ENCODE measurements at places on chromosomes 3 and 15. TPM values are rescaled to one million over a fixed set of nuclear protein-coding genes. Genes with fewer than 3 reads are reported as not detected.

GRCh38 chr3:165544432-165544831 is 292.8 kb downstream of the BCHE start:
- no peaks in the 10 kb centered on the region for H3K36me3 ChIP-seq
- no peaks in the 10 kb centered on the region for H3K27me3 ChIP-seq
- DNase-seq = peak; percentile 2
- H3K27ac ChIP-seq = no peak overlapping the region
- no peaks in the 10 kb centered on the region for H3K4me1 ChIP-seq
- H3K4me3 ChIP-seq = no peak overlapping the region

DNA sequence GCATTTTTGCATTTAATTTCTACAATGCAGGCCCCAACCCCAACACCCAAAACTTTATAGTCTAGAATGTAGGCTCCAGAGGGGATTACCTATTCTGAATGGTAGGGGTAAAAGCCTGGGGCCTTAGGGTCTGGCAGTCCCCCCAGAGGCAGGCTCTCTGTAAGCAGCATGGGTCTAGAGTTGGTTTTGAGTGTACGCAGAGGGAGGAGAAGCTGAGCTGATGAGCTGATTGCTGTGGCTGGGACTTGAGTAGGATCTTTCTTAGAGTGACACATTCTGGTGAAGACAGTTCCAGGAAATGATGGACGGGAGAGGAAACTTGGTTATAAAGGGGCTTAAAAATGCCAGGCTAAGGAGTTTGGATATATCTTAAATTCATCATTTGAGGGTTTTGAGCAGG is 2.1 kb downstream of the LPP start:
- no peak for DNase-seq
- no peak overlapping the region for H3K4me3 ChIP-seq
- no peak overlapping the region for H3K27ac ChIP-seq

Gene SGO1
- 48.2 TPM for total RNA-seq

Gene ECE2
- 0.15 TPM for total RNA-seq

DNA sequence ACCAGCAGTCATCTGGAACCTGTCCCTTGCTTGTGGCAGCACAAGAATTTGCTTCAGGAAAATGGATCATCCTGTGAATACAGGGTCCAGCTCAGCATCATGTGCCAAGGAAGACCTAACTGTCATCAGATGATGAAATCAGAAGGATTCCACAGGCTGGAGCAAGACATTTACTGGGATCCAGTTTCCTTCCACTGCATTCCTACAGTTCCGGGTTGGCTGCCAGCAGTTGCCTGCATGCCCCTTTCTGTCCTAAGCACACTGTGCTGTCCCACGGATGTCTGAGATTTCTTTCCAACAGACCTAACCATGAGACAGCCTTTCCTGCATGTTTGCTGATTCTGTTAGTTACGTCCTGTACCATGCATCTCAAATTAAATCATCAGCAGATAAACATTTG is 140.7 kb downstream of the IMPG2 start:
- no peaks in the 10 kb centered on the region for H3K27me3 ChIP-seq
- no peaks in the 10 kb centered on the region for H3K4me1 ChIP-seq
- no peak overlapping the region for H3K4me3 ChIP-seq
- H3K36me3 ChIP-seq = no peaks in the 10 kb centered on the region
- H3K27ac ChIP-seq = no peak overlapping the region

- H3K4me3 ChIP-seq = no peak overlapping the region
- peaks cover 25% of the 10 kb centered on the region for H3K4me1 ChIP-seq
- H3K27me3 ChIP-seq = no peaks in the 10 kb centered on the region
- no peaks in the 10 kb centered on the region for H3K36me3 ChIP-seq
Measured at GRCh38 chr3:64992530-64993285, 304.9 kb upstream of the ADAMTS9 start.

DNA sequence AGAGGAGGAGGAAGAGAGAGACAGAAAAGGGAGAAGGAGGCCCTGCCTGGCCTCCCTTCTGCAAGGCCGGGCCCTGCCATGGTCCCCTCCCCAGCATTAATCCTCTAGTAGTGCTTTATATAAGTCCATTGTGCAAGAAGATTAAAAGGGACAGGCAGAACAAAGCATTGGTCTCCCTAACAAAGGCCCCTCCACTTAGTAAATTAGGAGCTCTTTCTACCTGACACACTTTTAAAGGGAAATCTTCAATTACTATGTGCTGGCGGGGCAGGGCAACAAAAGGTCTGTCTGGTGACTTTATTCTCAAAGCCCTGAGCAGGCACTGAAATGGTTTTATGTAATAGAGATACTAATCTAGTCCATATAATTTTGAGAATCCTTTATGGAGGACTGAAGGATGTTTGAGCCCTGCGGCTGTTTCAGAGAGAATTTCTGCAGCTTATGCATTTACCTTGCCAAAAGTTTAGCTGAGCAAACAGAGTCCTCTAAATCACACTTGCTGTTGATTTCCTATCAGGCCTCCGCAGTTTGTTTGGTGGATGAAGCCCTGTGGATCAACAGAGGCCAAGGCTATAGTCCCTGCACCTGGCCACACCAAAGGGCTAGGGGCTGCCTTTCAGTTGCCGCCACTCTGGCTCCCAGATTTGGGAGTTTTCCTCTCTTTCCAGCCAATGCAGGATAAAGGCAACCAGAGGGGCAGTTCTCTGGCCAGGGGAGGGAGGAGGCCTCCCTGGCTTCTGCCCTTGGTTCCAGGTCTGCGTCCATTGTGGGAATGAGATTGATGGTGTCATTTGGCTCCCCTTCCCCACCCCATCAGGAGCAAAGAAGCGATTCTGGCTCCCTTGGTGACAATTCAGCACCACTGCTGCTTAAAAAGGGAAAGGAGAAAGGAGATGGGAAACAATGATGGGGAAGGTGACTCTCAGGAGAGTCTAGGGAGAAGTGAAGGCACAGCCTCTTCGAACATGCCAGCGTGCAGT is 148.0 kb downstream of the MEGF11 start:
- H3K36me3 ChIP-seq = no peaks in the 10 kb centered on the region
- H3K4me3 ChIP-seq = peak overlapping the region; percentile 19
- H3K27ac ChIP-seq = no peak overlapping the region
- peak; percentile 87 for DNase-seq
- H3K4me1 ChIP-seq = peaks cover 65% of the 10 kb centered on the region
- H3K27me3 ChIP-seq = peaks cover 18% of the 10 kb centered on the region

Gene VGLL3
- total RNA-seq = 1.8 TPM

- peaks cover 12% of the 10 kb centered on the region for H3K27me3 ChIP-seq
- no peak overlapping the region for H3K4me3 ChIP-seq
- H3K4me1 ChIP-seq = peaks cover 13% of the 10 kb centered on the region
- no peak for DNase-seq
- H3K36me3 ChIP-seq = no peaks in the 10 kb centered on the region
- no peak overlapping the region for H3K27ac ChIP-seq
Measured at GRCh38 chr3:186254676-186255650, 107.1 kb downstream of the DGKG start.

DNA sequence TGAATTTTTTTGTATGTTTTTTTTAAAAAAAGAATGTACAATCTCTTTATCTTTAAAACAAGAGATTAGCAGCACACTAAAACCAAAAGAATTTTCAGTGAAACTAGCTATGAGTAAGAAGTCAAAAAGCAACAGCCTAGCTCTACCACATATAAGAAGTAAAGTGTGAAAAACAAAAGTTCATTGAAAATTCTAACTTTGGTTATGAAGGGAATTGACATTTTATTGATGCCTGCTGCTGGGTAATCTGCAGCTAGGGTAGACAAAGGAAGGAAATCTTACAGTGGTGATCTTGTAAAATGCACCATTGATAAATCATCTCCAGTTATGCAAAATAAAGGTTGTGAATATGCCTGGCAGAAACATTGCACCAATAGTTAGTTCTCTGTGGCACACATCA is 37.8 kb upstream of the FOXB1 start:
- H3K36me3 ChIP-seq = no peaks in the 10 kb centered on the region
- no peak for DNase-seq
- H3K4me1 ChIP-seq = no peaks in the 10 kb centered on the region
- no peak overlapping the region for H3K4me3 ChIP-seq
- no peak overlapping the region for H3K27ac ChIP-seq
- no peaks in the 10 kb centered on the region for H3K27me3 ChIP-seq

Gene SLC9A9
- 0.22 TPM for total RNA-seq

Gene P2RY13
- not detected for total RNA-seq

Gene DAPK2
- total RNA-seq = 9.7 TPM

Gene SERPINI2
- total RNA-seq = not detected

Gene RTP4
- not detected for total RNA-seq

Gene RABL3
- 25.0 TPM for total RNA-seq

GRCh38 chr3:149145974-149146373 is 16.5 kb downstream of the HPS3 start:
- no peak for DNase-seq
- H3K27ac ChIP-seq = no peak overlapping the region
- H3K4me1 ChIP-seq = no peaks in the 10 kb centered on the region
- no peaks in the 10 kb centered on the region for H3K27me3 ChIP-seq

- no peak overlapping the region for H3K4me3 ChIP-seq
- H3K27me3 ChIP-seq = no peaks in the 10 kb centered on the region
- DNase-seq = no peak
- no peaks in the 10 kb centered on the region for H3K36me3 ChIP-seq
- H3K4me1 ChIP-seq = peaks cover 40% of the 10 kb centered on the region
- H3K27ac ChIP-seq = no peak overlapping the region
Measured at GRCh38 chr15:78392430-78392829, 45.6 kb upstream of the IREB2 start.

DNA sequence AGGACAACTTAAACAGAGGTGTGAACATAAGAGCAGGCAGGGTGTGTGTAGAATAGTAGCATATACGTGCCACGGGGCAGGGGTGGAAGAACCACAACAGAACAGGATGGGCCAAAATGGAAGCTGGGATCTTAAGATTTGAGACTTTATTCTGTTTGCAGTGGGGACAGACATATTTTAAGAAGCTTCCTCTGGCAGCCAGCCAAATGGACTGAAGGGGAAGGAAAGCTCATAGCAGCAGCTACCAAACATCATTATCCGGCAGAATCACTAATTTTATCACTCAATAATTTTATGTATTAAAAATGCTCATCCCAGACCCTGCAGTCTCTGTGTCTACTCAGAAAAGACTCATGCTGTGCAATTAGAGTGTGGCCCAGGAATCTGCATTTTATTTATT is 130.9 kb upstream of the CTDSPL start:
- no peaks in the 10 kb centered on the region for H3K36me3 ChIP-seq
- H3K27ac ChIP-seq = no peak overlapping the region
- no peak overlapping the region for H3K4me3 ChIP-seq
- H3K4me1 ChIP-seq = peaks cover 3% of the 10 kb centered on the region
- no peaks in the 10 kb centered on the region for H3K27me3 ChIP-seq

Gene CHCHD6
- 35.7 TPM for total RNA-seq

DNA sequence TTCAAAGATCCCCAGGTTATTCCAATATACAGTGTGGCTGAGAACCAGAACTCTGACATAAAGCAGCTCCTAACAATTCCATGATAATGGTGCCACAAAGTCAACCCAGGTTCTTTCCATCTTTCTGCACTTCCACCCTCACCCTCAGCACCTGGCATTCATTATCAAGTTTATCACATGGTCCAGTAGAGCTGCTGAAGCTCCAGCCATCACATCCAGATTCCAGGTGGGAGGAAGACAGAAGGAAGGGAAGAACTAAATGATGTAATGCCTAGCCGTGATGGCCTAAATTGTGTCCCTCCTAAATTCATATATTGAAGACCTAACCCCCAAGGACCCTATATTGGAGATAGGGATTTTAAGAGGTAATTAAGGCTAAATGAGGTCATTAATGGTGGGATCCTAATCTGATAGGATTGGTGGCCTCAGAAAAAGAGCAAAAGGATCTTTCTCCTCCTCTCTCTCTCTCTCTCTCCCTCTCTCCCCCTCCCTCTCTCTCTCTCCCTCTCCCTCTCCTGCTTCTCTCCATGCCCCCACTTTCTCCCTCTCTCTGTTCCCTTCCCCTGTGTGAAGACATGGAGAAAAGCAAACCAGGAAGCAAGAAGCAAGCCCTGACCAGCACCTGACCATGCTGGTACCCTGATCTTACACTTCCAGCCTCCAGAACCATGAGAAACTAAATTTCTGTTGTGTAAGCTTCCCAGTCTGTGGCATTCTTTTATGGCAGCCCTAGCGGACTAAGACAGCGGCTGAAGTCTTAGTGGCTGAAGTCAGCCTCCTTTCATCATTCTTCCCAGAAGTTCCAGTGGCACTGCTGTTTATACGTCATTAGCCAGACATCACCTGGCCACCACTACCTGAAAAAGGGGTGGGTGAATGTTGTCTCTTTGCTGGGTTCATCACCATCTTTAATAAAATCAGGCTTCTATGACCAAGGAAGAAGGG is 369.7 kb upstream of the PROK2 start:
- no peaks in the 10 kb centered on the region for H3K36me3 ChIP-seq
- no peaks in the 10 kb centered on the region for H3K27me3 ChIP-seq
- no peaks in the 10 kb centered on the region for H3K4me1 ChIP-seq
- H3K4me3 ChIP-seq = no peak overlapping the region
- no peak overlapping the region for H3K27ac ChIP-seq

GRCh38 chr3:132116601-132117000 is 81.8 kb upstream of the CPNE4 start:
- no peak overlapping the region for H3K27ac ChIP-seq
- no peaks in the 10 kb centered on the region for H3K4me1 ChIP-seq
- H3K36me3 ChIP-seq = no peaks in the 10 kb centered on the region
- no peaks in the 10 kb centered on the region for H3K27me3 ChIP-seq

Gene CADPS
- 11.7 TPM for total RNA-seq

Gene TGM4
- total RNA-seq = 0.04 TPM

GRCh38 chr3:156614642-156615511 is 59.5 kb upstream of the TIPARP start:
- no peak for DNase-seq
- H3K4me3 ChIP-seq = no peak overlapping the region
- H3K4me1 ChIP-seq = peaks cover 3% of the 10 kb centered on the region
- H3K36me3 ChIP-seq = no peaks in the 10 kb centered on the region

DNA sequence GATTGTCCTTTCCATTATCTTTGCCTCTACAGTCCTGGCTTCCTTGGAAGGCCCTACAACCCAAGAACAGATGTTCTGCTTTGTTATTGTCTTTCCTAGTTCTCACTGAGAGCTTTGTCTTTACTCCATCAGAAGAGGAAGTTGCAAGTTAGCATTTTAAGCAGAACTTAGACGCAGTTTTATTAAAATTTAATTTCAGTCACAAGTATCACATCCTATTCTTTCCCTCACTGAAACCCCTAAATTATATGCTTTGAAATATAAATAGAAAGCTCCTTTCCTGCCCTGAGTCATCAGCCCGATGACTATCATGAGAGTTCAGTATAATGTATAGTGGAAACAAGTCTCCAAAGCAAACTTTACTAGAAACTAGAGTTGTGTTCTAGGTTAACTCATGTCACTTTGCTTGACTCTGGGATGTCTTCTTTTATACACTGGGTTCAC is 291.2 kb upstream of the RBMS3 start:
- no peaks in the 10 kb centered on the region for H3K36me3 ChIP-seq
- H3K4me3 ChIP-seq = no peak overlapping the region
- no peak for DNase-seq
- peaks cover 6% of the 10 kb centered on the region for H3K4me1 ChIP-seq
- no peaks in the 10 kb centered on the region for H3K27me3 ChIP-seq
- no peak overlapping the region for H3K27ac ChIP-seq

DNA sequence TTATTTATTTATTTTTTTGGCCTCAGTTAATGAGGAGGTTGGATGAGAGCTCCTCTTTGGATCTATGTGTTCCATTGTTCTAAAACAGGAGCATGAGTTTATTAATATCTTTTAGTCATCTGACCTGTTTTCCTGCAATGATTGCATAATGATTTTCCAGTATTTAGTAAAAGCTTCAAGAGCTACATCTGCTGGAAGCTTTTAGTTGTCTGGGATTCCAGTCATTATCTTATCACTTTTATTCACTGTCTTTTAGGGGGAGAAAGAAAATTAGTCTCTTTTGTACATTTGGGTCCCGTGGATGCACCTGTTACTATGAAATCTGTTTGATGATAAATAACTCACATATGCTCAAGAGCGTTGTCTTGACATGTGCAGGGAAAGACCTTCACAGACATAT is 1270.0 kb downstream of the ROBO1 start:
- no peak for DNase-seq
- H3K4me3 ChIP-seq = no peak overlapping the region
- H3K4me1 ChIP-seq = no peaks in the 10 kb centered on the region
- H3K27me3 ChIP-seq = no peaks in the 10 kb centered on the region
- H3K27ac ChIP-seq = no peak overlapping the region

Gene ALDH1A2
- total RNA-seq = 30.8 TPM
